ENCODE measurements at places on chromosomes 12 and 14.
A peak's percentile ranks its signal among the peaks of the same experiment; 100 is the strongest.

GRCh38 chr12:107759410-107759809 is 1.5 kb downstream of the PRDM4 start:
- peak; percentile 19 for DNase-seq

DNA sequence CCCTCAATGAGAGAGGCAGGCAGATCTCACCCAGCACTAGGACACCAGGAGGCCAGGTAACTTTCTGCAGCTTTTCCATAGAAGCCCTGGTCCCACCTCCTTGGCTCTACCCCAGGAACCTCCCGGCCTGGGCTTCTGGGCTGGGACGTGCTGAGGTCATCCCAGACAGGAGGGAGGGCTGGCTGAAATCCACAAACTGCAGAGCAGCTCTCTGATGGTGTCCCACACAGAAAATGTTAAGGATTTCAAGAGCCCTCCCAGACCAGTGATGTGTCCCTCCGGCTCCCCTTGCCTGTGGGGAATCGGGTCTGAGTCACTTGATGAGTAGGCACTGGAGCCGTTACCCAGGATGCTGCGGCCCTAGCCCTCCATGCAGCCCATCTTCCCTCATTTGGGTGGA is 124.1 kb downstream of the ESRRB start:
- no peak for DNase-seq

GRCh38 chr14:100449225-100449987 is 126.3 kb downstream of the SLC25A47 start:
- DNase-seq, result no peak

DNA sequence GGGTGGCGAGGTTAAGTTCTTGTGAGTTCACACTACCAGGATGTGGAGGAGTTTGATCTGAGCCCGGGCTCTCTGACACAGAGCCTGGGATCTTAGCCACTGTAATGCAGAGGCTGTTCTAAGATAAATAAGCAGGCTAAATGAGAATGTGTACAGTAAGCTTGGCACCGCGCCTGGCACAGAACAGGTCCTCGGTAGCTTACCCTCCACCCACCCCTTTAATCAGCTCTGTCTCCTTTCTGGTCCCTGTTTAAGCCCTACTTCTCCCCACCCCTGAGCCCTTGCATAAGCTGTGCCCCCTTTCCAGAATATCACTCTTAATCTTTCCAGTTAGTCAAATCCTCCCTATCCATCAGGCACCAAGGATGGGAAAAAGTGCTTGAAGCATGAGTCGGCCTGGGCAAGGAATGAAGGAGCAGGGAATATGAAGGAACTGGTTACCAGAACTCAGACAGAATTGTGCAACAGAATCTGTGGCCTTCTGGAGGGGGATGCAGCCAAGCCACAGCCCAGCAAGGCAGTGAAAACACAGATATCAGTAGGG is 32.8 kb upstream of the CMKLR1 start:
- no peak for DNase-seq

GRCh38 chr12:106066051-106066705 is 72.6 kb downstream of the NUAK1 start:
- no peak for DNase-seq

- DNase-seq, result no peak
Measured at GRCh38 chr14:103164006-103164405, 40.7 kb downstream of the TNFAIP2 start.

- DNase-seq, result no peak
Measured at GRCh38 chr12:52225752-52226151, 7.3 kb upstream of the KRT7 start.

- no peak for DNase-seq
Measured at GRCh38 chr14:55819610-55820304, 239.8 kb downstream of the KTN1 start.

- no peak for DNase-seq
Measured at GRCh38 chr12:97159377-97159776, 252.3 kb downstream of the NEDD1 start.

- peak; percentile 35 for DNase-seq
Measured at GRCh38 chr14:74569806-74570591, 42.0 kb downstream of the LTBP2 start.

DNA sequence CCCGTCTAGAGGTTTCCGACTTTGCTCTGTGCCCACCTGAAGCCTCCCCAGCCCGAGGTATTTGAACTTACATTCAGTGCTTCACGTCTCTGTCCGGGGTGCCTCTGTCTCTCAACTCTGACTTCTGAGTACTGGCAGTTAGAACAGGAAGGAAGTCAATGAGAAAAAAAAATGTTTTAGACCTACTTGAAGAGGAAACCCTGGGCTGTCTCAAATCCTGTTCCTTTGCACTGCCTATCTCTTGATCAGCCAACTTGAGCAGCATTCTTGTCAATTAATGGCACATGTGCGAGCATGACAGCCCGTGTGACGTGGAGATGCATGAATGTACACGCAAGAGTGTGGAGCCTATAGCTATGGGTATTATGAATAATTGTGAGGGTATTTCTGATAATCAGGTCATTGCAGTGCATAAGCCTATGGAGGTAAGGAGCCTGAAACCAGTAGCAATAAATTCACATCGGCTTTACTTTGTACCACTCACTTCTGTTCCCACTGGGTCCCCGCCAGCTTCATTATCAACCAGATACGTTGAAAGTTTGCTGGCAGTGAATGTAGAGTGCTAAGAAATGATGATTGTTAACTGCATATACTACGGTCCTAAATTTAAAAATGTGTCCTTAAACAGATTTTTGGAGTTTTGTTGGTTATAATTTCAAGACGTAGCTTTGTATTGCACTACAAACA is at the start of gene ARHGDIB:
TSS of gene ARHGDIB (minus strand) at position 136 of the 687 bp plus-strand sequence. CDS start 10,889 bp downstream, outside the sequence.
- DNase-seq, result peak; percentile 58

GRCh38 chr14:53855574-53855973 is 101.1 kb downstream of the BMP4 start:
- no peak for DNase-seq

- DNase-seq, result no peak
Measured at GRCh38 chr14:54564071-54564867, 2.7 kb upstream of the SAMD4A start.

All from pulmonary artery endothelial cell (primary cell).